Stimulated activated CD4-positive, alpha-beta T cell treated with anti-CD3 and anti-CD28 coated beads, Interleukin-2, amount 100 ng/mL, for 24 hours (primary cell): ENCODE measurements at places on chromosomes 3 and 15.

GRCh38 chr3:155741101-155741500, 3.8 kb downstream of the PLCH1 start:
- no peak for DNase-seq

- no peak for DNase-seq
These were observed 5.9 kb downstream of the LRRC28 start for GRCh38 chr15:99257107-99257750.

- no peak for DNase-seq
These were observed 101.2 kb downstream of the CHSY1 start for GRCh38 chr15:101150723-101151040.

GRCh38 chr15:36884936-36885635, 215.3 kb downstream of the MEIS2 start:
- no peak for DNase-seq

DNA sequence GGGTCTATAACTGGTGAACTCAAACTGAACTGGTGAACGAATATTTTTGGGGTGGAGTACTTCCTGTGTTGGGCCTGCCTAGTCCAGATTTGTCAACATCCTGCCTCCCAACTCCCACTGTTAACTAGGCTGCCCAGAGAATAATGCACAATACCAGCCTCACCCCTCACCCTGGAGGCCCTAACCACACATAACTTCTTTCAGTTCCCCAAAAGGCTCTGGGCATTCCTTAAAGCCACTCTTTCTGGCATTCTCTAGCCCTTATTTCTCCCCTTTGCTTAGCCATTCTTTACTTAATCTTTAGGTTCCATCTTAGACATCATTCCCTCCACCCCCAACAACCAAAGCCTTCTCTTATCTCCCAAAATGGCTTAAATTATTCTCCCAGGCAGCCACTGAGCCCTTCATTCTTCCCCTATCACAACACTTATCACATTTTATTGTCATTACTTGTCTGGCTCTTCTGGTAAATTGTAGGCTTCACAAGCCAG, 9.1 kb upstream of the SEC11A start:
- no peak for DNase-seq

DNA sequence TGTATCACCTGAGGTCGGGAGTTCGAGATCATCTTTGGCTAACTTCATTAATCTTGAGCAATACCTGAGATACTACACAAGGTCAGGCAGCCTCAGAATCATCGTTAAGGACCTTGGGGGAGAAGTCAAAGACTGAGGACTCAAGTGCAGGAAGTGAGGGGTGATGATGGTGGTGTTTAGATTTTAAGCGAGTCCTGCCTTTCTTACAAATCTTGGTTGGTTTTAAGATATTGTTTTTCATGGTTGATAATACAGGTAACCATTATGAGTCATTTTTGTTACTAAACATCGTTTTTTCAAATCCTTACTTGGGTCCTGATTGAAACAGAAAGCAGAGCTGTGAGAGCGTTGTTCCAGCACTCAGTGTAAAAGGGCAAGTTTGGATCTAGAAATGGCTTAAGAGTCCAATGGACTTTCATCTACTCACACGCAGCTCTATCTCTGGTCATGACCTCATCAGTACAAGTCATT, 4.1 kb downstream of the RASGRP1 start:
- DNase-seq: no peak
